ENCODE measurements at places on chromosomes 2 and 18.
A peak's percentile ranks its signal among the peaks of the same experiment; 100 is the strongest.

GRCh38 chr2:142291969-142292368 lies 161.2 kb upstream of the LRP1B start:
- DNase-seq = no peak

GRCh38 chr2:28895189-28895893 lies 874 bp downstream of the WDR43 start:
- peak; percentile 37 for DNase-seq

DNA sequence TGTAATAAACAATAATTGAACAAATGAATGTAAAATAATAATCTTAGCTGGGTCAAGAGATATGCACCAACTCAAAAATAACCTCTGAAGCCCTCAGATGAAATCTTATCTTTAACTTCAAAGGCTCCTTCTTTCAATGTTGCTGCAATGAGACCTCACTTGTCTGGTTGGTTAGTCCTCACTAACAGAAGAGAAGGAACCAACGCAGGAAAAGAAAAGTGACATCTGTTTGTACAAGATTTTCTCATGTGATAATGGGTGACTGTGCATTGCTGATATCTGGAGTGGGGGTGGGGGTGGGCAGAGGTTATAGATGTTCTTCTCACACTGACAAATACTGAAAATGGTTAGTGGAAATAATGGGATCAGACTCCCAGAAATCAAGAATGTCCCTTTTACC lies 2.6 kb downstream of the SCN7A start:
- no peak for DNase-seq

DNA sequence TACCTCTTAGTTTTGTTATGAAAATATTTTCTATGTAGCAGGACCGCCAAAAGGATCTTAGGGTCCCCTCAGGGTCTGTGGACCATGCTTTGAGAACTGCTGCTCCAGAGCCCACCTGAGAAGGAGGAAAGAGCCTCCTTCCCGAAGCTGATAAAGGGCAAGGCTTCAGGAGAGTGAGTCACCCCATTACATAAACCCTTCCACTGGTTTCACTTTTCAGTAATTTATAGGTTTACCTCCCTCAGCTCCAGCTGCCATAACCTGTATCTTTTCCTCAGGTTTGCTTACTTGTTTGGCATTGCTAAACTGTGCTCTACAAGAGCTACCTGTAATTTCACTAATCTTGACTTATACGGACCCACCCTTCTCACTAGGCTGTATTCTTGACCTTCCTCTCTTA lies 6.6 kb downstream of the TTLL4 start:
- no peak for DNase-seq

GRCh38 chr2:241733391-241734207 lies 831 bp upstream of the D2HGDH start:
- DNase-seq = no peak

DNA sequence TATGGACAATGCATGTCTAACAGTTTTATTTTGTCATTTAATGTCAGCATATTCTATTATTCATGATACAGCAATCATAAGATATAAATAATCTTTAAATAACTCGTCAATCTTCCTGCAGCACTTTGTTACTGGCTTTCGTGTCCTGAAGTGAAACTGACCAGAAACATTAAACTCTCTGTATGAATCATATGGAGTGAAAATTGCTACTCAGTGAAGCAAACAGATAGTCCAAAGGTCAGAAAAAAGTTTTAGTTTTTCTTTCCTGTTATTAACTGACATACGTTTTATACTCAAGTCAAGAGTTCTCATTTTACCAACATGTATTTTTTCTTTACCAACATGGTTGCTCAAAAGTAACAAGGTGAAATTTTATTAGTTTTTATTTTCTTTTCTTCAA lies 106.8 kb upstream of the GALNT5 start:
- DNase-seq = no peak

- peak; percentile 30 for DNase-seq
These were observed 3.0 kb downstream of the NRBP1 start for GRCh38 chr2:27431395-27431794.

GRCh38 chr2:95278051-95278471 lies 3.8 kb downstream of the PROM2 start:
- no peak for DNase-seq

DNA sequence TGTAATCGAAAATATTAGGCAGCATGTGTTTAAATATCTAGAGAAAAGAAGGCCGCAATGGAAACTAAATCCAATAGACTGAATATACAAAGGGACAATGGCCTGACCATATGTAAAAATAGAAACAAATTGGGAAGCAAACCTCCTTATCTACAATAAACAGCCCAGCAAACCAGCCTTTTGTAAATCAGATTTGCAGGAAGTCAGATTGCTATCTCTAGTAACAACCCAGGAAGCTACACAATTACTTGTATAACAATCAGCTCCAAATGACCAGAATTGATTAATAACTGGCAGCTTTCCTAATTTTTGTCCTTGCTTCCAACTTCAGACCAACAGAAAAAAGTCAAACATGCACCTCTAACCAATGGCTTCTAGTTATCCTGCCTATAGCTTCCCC lies 860.0 kb downstream of the CPS1 start:
- DNase-seq = no peak

DNA sequence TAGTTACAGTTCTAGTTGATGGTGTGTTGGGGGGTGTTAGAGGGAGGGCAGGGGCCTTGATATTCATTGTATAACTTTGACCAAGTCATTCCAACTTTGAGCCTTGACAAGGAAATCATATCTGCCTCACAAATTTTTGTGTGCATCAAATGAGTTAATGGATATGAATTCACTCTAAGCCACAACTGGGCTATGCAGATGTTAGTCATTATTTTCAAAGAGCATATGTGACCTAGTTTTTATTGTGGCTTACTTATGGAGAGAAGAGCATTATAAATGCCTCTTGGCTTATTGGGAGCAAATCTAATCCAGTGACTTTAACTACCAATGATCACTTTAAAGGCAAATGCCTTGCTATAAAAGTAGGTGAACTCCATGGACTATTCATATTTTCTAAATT lies 250.2 kb downstream of the LPIN1 start:
- no peak for DNase-seq

GRCh38 chr2:215357660-215358059 lies 45.8 kb downstream of the ATIC start:
- DNase-seq = no peak

- no peak for DNase-seq
These were observed 377.6 kb downstream of the RND3 start for GRCh38 chr2:150109912-150110311.

DNA sequence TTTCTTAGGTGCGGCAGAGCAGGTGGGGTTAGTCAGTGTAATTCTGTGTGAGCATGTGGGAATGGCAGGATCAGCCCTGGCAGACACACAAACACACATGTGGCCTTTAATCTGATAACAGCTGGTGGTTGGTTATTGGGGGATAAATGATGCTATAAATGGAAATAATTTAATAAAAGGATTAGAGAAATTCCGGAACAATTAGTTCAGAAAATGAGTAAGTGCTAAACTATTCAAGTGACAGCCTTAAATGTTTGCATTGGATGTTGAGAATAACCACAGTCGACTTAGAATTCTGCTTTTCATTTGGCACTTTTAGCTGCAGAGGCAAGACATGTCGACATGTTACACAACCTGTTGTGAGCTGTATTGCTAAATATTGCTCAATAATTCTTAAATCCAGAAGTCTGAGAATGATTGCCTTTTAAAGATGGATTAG lies 7.2 kb downstream of the SMYD1 start:
- no peak for DNase-seq

- no peak for DNase-seq
These were observed 9.1 kb downstream of the ASAP2 start for GRCh38 chr2:9215680-9216079.

DNA sequence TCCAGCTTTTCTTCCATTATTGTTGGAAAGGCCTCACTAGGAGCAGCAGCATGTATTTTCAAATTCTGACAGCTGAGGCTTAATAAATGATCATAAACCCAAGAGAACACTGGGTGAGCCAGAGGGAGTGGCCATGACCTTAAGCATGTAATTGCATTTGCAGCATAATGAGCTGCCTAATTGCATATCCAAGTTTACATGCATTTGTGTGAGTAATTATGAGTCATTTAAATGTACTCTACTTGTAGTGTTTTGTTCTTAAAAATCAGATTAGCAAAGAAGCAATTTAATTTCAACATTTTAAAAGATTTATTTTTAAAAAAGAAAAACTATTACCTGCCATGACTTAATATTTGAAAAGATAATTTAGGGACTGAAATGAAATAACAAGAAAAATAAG lies 74.8 kb downstream of the NOL10 start:
- DNase-seq = no peak

GRCh38 chr2:151490276-151490675 lies 80.6 kb downstream of the RIF1 start:
- DNase-seq = no peak

GRCh38 chr2:217331523-217332416 lies 471.9 kb upstream of the TNP1 start:
- no peak for DNase-seq

GRCh38 chr18:52682260-52682659 lies 342.3 kb downstream of the DCC start:
- DNase-seq = no peak

- DNase-seq = no peak
These were observed 140.5 kb upstream of the HNRNPA3 start for GRCh38 chr2:177072090-177072489.

GRCh38 chr18:63178971-63179370 lies 140.6 kb downstream of the BCL2 start:
- DNase-seq = no peak

DNA sequence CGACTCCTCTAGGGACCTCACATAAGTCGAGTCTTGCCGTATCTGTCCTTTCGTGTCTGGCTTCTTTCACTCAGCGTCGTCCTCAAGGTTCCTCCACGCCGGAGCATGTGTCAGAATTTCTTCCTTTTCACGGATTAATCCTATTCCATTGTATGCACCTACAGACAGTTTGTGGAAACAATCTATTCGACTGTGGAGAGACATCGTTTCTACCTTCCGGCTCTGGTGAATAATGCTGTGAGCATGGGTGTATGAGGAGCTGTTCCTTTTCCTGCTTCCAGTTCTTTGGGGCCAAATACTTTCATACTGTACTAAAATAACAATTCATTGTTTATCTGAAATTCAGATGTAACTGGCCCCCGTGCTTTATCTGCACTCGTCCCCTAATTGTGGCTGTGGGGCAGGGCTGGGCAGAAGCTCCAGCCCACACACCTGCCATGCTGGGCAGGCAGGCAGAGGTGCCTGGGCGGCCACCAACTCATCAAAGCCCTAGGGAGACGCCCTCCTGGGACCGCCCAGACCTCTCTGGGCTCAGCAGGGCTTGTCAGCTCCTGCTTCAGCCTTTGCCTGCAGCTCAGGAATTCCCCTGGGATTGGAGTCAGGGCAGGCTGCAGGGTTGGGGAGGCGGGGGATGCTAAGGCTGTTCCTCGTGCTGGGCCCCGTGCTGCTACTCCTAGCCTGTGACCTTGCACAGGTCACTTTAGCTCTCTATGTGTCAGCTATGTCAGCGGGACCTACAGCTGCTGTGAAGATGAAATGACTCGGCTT lies 14.5 kb downstream of the GPC1 start:
- DNase-seq = no peak

GRCh38 chr2:190335225-190335559 lies 8.2 kb upstream of the INPP1 start:
- no peak for DNase-seq

DNA sequence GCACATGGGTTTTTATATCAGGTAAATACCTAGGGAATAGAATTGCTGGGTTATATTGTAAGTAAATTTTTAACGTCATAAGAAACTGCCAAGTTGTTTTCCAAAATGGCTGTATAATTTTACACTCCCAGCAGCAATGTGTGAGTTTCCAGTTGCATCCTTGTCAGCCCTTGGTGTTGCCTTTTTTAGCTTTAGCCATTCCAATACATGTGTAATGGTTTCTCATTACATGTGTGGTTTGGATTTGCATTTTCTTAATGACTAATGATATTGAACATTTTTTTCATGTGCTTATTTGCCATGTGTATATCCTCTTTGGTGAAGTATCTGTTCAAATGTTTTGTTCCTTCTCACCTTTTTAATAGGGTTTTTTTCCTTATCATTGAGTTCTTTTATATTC lies 70.8 kb downstream of the ABI2 start:
- DNase-seq = no peak

- DNase-seq = no peak
These were observed 85.6 kb downstream of the NCOA1 start for GRCh38 chr2:24576617-24577016.

- DNase-seq = no peak
These were observed 296.3 kb upstream of the KCNJ3 start for GRCh38 chr2:154402213-154402612.

- DNase-seq = no peak
These were observed 275.7 kb downstream of the PDE11A start for GRCh38 chr2:177796654-177797415.

DNA sequence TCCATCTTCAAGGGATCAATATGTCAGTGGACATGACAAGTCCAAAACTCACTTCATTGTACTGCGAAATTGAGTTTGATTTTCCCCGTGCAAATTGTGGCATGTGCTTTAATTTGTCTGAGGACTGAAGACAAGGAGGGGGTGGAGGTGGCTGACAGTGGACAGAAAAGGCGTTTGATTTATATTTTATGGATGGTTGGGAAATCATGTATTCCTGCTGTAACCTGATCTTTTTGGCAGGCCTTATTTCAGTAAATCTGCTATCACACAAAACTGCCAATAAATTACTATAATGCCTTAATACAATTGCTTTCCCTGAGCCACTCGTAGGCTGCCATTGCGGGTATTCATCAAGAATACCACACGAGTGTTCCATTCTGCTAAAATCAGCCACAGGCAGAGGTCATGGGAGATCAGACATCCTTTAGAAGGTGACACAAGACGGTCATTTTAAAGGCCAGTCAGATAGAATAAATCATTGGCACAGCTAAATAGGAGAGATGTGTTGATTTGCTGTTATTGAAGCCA lies 720.5 kb downstream of the MBD2 start:
- no peak for DNase-seq

GRCh38 chr2:172021074-172021931 lies 21.6 kb downstream of the METAP1D start:
- DNase-seq = no peak

DNA sequence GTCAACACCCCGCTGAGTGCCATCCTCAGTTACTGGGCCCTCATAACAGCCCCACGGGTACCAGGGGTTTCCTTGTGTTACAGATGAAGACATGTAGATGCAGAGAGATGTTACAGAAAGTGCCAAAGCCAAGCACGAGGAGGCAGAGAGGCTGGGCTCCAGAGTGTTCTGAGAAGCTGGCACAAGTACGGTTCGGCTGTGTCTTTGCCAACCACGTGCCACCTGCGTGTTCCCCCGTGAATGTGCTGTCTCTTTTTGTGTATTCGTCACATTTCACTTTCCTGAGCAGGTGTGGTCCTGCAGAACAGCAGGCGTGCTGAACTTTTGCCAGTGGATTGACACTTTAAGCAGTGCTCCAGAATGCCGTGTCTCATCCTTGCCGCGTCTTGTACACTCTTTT lies 124.6 kb downstream of the NCK2 start:
- DNase-seq = no peak

- DNase-seq = no peak
These were observed 164.1 kb downstream of the GALNT14 start for GRCh38 chr2:30974092-30974491.

GRCh38 chr2:27509326-27509725 lies 12.7 kb downstream of the GCKR start:
- no peak for DNase-seq

- DNase-seq = no peak
These were observed 264.9 kb downstream of the ALPK2 start for GRCh38 chr18:58363767-58364540.

Measured in stimulated activated CD4-positive, alpha-beta T cell treated with anti-CD3 and anti-CD28 coated beads, Interleukin-2, amount 100 ng/mL, for 4 hours (primary cell).